A549 treated with CORT108297 at 1 μM for 4 hours (cell line): ENCODE measurements at places on chromosomes 6 and 20. TPM values are rescaled to one million over a fixed set of nuclear protein-coding genes. Genes with fewer than 3 reads are reported as not detected.

TBP gene
- 14.6 to 17.0 TPM (median 15.7 TPM) in 5 replicates for total RNA-seq

HLA-A gene
- total RNA-seq: 118 to 157 TPM (median 147 TPM) in 5 replicates

GNAS-AS1 gene
- total RNA-seq: not detected in 5 replicates

MAP7 gene
- 24.3 to 31.9 TPM (median 31.5 TPM) in 5 replicates for total RNA-seq

TMC2 gene
- total RNA-seq: not detected in 5 replicates

SLC17A2 gene
- not detected in 5 replicates for total RNA-seq

SPAG4 gene
- total RNA-seq: 3.5 to 6.6 TPM (median 4.7 TPM) in 5 replicates

LY6G6F gene
- total RNA-seq: not detected in 5 replicates

SLC22A3 gene
- 34.0 to 41.6 TPM (median 36.7 TPM) in 5 replicates for total RNA-seq

LAMA4 gene
- total RNA-seq: 1.5 to 2.0 TPM (median 1.7 TPM) in 5 replicates

TBXT gene
- total RNA-seq: not detected in 5 replicates

SLC22A7 gene
- not detected in 5 replicates for total RNA-seq

HLA-DQB2 gene
- not detected in 5 replicates for total RNA-seq

OXT gene
- not detected in 5 replicates for total RNA-seq

MUC22 gene
- total RNA-seq: 0.02 to 0.03 TPM (median 0.02 TPM) in 3 of 5 replicates, not detected in the others

HTR1E gene
- not detected in 5 replicates for total RNA-seq

NINL gene
- 9.4 to 18.1 TPM (median 14.2 TPM) in 5 replicates for total RNA-seq

FOXA2 gene
- 11.8 to 19.7 TPM (median 17.7 TPM) in 5 replicates for total RNA-seq

SLC17A1 gene
- 0.10 TPM in 1 of 5 replicates, not detected in the others for total RNA-seq

C4A gene
- total RNA-seq: 0.48 to 1.5 TPM (median 1.1 TPM) in 5 replicates

OPN5 gene
- not detected in 5 replicates for total RNA-seq
